ENCODE measurements at places on chromosomes 3 and 15. TPM values are rescaled to one million over a fixed set of nuclear protein-coding genes. Genes with fewer than 3 reads are reported as not detected.

NOX5 gene
- total RNA-seq, result 0.39 TPM

CADPS gene
- 1.9 TPM for total RNA-seq

VEPH1 gene
- 46.0 TPM for total RNA-seq

FGF12 gene
- total RNA-seq, result 2.9 TPM

SIDT1 gene
- 0.13 TPM for total RNA-seq
